ENCODE measurements at places on chromosomes 12 and 14.

DNA sequence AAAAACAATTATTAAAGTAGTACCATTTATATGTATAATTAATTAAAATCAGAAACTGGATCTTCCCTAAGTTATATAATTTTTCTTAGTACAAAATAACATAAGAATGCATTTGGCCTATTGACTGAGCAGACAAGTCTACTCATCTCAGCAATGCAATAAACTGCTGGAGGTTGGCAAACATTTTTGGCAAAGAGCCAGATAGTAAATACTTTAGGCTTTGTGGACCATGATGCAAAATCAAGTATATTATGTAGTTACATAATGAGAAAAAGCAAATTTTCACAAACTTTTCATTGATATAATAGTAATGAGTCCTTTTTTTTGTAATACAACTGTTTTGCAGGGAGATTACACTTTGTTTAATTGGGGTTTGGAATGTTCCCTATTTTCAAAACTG is 30.9 kb downstream of the ERGIC2 start:
- peak; percentile 62 for DNase-seq

DNA sequence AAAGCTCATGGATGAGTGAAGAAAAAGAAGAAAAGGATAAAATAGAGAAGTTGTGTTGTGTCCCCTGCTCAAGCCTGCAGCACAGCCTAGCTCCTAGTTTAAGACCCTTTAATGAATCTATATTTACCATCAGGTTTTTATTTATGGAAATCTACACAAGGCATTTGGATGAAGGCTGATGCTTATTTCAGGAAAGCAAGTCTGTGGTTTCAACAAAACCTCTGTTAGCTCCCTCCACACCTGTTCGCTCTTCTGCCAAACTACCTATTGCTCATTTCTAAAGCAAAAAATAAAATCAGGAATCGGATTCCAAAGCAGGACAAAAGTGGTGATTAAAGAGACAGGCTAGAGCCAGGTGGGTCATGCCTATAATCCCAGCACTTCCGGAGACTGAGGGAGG is 18.9 kb upstream of the MAP3K9 start:
- DNase-seq = no peak

GRCh38 chr14:69013943-69014782 is 35.1 kb upstream of the ACTN1 start:
- DNase-seq = peak; percentile 62

GRCh38 chr12:132560614-132561426 is 49.6 kb downstream of the LRCOL1 start:
- peak; percentile 66 for DNase-seq

DNA sequence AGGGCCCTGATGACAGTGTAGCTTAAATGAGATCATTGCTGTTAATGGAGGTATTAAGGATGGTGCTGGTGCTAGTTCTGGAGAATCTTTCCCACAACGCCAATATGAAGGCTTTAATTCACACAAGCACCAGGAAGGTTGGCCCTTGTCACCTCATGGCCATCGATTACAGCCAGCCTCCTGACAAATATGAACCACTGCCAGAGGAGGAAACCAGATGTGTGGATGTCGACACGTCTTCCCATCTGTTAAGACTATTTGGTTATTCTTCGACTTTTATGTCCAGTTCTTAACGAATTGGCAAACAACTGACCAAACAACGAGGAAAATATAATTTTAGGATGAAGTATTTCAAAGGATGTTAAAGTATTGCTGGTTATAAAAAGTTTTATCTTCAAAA is 79.5 kb downstream of the PIK3C2G start:
- no peak for DNase-seq

GRCh38 chr14:99792551-99793212 is 531 bp upstream of the EML1 start:
- DNase-seq = peak; percentile 27

- no peak for DNase-seq
Observed at GRCh38 chr14:79357307-79357706, 854.0 kb downstream of the DIO2 start.
